ENCODE measurements at places on chromosomes 13 and 19.

GRCh38 chr19:801861-802497, 4.7 kb downstream of the PTBP1 start:
- DNase-seq, result no peak

DNA sequence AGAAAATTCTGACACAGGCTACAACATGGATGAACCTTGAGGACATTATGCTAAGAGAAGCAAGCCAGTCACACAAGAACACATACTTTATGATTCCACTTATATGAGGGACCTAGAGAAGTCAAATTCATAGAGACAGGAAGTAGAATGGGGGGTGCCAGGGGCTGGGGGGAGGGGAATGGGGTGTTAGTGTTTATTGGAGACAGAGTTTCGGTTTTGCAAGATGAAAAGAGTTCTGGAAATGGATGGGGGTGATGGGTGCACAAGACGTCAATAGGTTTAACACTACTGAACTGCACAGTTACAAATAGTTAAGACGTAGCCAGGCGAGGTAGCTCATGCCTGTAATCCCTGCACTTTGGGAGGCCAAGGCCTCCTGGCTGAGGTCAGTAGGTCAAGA, 3.5 kb upstream of the ZNF787 start:
- no peak for DNase-seq

DNA sequence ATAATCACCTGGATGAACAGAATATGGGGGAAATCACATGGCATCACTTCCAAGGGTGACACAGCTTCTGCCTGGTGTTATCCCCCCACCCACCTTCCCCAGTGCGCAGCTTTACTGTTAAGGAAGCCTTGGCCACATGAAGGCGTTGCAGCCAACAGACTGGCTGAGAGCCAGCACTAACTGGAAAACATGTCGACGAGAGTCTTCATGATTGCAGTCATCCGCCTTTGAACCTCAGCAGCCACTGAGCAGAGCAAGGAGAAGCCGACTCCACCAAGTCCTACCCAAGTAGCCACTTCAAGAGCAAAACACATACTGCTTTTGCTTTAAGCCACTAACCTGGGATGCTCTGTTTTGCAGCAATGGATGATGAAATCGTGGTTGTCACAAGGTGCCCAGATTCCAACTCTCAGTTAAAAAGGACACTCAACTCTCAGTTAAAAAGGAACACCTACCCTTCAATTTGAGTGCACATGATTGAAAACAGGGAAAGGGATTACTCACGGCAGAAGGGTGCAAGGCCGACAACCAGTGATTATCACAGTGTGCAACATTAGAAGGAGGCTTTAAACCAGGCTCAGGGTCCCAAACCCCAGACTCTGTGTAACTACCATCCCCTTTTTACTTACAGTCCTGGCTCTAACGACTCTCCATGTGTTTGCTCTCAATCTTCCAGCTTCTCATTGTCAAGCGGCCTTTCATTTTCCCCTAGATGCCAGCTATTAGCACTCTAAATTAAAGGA, 149.1 kb downstream of the KLF12 start:
- DNase-seq, result peak; percentile 84

DNA sequence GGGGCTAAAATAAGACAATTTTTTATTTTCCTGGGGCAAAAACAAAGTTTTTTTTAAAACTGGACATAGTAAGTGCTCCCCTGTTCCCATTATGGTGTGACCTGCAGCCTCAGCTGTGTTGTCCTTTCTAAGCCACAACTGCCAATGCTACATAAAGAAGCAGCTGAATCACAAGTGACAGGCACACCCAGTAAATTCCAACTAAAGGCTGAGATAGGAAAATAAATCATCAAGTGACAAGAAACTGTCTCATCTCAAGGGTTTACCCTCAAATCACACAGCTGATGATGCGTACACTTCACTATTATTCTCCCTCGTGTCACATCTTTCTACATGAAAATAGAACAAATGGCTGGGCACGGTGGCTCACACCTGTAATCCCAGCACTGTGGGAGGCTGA, 28.7 kb downstream of the STK24 start:
- DNase-seq, result no peak

DNA sequence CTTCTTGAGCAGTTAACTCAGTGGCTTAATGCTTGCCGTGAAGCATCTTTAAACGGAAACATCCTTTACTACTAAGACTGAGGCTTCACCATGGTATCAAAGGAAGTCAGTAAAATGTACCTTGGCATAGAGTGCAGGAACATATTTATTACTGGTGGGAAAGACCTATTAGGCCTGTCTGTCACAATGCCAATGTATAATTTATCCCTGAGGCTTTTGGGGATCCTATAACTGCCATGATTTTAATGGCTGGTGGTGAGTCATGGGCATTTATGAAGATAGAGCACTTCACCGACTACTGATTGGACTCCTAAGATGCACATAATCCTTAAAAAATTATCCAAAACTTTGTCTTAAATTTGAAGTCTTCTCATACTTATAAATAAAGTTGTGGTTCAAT, 79.6 kb downstream of the FGF14 start:
- no peak for DNase-seq

DNA sequence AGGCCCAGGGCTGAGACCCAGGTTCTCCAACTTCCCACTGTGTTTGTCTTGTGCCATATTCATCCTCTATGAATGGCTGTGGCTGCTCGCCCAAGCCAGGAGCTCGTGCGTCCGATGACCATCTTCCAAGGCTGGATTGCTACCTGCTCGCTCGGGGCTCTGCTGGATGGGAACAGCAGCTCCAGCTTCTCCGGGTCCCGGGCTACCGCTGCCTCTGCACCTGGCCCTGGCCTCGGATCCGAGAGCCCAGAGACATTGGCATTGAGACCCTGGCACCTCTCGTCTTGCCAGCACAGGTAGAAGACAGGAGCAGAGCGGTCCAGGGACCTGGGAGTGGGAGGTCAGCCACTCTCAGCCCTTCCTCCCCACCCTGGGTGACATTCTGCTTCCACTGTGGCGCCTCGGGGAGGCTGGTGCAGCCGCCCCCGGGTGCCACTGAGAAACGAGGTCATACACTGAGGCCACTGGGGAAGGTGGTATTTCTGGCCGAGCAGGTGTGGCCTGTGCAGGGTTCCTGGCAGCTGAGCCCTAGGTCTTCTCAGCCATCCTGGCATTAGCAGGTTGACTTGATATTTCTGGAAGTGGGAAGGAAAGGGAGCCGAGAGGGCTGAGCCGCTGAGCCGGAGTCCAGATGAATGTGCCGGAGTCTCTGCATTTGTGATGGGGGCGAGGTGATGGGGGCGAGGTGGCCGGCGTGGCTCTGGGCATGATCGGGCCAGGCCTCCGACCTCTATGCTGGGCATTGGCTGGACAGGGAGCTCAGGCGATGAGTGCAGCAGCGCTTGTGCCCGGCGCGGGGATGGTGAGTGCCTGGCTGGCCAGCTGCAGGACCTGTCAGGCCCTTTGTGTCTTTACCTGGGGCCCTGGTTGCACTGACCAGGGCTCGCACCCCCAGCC, 18.6 kb downstream of the NDUFB7 start:
- DNase-seq, result no peak

GRCh38 chr13:30109471-30110135, 197.7 kb downstream of the KATNAL1 start:
- no peak for DNase-seq

Data from activated CD4-positive, alpha-beta T cell treated with anti-CD3 and anti-CD28 coated beads, Interleukin-2, amount 50 U/mL, for 4 hours (primary cell).